Memory B cell (primary cell): ENCODE measurements at places on chromosomes 13 and 19.
A peak's percentile ranks its signal among the peaks of the same experiment; 100 is the strongest.

DNA sequence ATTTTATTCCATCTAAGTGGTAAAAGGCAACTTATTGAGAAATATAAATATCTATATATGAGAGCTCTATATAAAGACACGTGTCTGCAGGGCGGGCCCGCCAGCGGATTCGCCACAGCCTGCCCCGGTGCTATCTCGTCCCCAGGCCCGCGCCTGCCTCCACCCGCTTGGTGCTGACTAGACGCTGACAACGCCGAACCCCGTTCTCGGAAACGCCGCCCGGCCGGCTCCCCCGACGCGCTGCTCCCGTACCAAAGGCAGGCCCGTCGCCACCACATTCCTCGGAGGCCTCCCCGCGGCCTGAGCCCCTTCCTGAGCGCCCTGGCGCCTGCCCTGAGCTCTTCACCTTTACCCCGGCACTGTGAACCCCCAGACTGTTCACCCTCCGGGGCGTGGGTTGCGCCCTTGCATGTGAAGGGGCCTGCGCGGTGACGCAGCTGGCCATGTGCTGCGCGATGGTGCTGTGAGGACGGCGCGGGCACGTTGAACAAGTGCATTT lies 6.0 kb downstream of the PLEKHJ1 start:
- no peak for DNase-seq

- no peak for DNase-seq
Observed at GRCh38 chr13:46124967-46125933, 20.4 kb upstream of the CPB2 start.

DNA sequence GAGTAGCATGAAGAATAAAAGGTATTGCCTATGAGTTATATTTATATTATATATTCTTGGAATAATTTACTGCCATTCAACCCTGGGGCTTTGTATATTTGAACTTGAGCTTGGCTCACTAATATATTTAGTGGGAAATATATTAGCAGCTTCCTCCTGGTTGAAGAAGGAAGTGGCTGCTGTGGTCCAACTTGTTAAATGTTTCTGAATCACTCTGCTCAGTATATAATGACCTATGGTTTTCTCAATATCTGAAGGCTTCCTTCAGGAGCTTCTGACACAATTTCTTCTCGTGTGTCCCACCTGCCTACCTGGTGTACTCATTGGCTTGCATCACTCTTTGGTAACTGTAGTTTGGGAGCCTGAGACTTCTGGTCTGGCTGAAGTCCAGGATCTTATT lies 646.4 kb downstream of the TBC1D4 start:
- no peak for DNase-seq

GRCh38 chr19:37087110-37087509 lies 8.9 kb downstream of the ZNF420 start:
- DNase-seq = no peak

GRCh38 chr13:82803341-82803740 lies 1078.9 kb downstream of the SLITRK1 start:
- DNase-seq = no peak

GRCh38 chr19:35154525-35155406 lies at the start of gene FXYD5:
TSS of gene FXYD5 (plus strand) at chr19:35154735. CDS start at chr19:35155551, 816 bp downstream.
- no peak for DNase-seq

- no peak for DNase-seq
Observed at GRCh38 chr13:102452836-102453235, 51.0 kb upstream of the FGF14 start.

- DNase-seq = no peak
Observed at GRCh38 chr13:105370011-105370650, 1165.3 kb downstream of the EFNB2 start.

DNA sequence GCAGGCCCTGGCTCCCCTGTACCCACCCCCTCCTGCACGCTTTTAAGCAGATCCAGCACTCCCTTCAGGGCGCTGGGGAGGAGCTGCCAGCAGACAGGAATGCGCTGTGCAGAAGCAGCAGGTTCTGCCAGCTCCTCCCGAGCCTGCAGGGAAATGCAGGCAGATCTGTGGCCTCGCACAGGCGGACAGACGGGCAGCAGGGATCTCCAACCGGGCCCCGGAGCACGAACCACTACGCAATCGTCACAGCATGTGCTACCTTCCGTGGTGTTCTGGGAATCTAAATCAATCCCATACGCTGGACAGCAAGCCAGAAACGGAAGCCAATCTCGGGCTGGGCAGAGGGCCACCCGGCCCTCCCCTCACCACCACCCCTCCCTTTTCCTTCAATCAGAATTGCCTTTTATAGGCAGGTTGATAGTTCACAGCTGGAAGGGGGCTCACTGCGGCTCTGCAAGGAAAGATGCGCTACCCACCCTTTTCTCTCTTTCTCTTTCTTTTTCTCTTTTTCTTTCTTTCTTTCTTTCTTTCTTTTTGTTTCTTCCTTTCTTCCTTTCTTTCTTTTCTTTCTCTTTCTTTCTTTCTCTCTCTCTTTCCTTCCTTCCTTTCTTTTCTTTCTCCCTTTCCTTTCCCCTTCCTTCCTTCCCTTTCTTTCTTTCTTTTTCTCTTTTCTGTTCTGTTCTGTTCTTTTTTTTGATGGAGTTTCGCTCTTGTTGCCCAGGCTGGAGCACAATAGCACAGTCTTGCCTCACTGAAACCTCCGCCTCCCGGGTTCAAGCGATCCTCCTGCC lies 99.9 kb downstream of the GNG7 start:
- no peak for DNase-seq

- no peak for DNase-seq
Observed at GRCh38 chr19:49514151-49514550, 1.7 kb downstream of the FCGRT start.

DNA sequence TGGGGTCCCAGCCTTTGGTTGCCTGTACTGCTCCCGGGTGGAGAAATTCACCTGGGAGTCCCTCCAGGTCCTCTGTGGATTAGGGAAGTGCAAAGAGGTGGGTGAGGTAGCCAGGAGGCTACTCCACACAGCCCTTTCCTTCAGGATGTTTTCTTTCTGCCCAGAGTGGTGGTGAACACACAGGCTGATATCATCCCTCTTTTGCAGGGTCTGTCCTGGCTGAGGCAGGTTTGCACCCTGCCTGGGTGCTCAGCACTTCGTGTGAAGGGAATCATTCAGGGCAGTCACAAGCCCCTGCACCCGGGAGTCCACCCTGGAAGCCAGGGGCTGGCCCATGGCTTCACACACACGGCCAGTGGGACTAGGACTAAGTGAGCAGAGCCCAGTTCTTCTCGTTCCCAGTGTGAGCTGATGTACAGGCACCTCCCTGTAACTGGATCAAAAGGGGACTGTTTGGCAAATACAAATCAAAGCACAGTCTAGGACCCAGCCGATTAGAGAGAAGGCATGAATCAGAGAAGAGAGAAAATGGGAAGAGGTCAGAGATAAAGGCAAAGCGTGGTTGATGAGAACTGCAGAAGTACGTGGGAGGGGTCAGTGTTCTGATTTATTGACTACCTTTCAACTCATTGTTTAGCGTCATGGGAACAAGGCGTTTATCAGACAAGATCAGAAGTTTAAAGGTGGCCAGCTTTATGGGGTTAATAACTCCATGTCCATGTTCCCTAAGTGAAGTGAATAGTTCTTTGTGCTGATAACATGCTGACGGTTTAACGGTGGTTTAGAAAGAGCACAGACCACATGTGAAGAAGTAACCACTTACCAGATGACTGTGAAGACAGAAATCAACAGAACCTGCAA lies 30.4 kb upstream of the SPATA13 start:
- no peak for DNase-seq

GRCh38 chr13:30329009-30329585 lies 21.7 kb upstream of the KATNAL1 start:
- no peak for DNase-seq

GRCh38 chr19:39701291-39701690 lies 3.0 kb upstream of the LGALS14 start:
- no peak for DNase-seq

GRCh38 chr13:40283666-40284065 lies 382.8 kb downstream of the FOXO1 start:
- DNase-seq = no peak

- peak; percentile 71 for DNase-seq
Observed at GRCh38 chr19:3304871-3305423, 61.4 kb upstream of the NFIC start.

- DNase-seq = no peak
Observed at GRCh38 chr13:80962855-80963254, 621.9 kb upstream of the SPRY2 start.

- DNase-seq = no peak
Observed at GRCh38 chr13:42056583-42056982, 8.1 kb downstream of the DGKH start.

- no peak for DNase-seq
Observed at GRCh38 chr13:112392719-112393118, 16.6 kb downstream of the SPACA7 start.

- DNase-seq = no peak
Observed at GRCh38 chr13:21362741-21363140, 96.4 kb downstream of the ZDHHC20 start.

GRCh38 chr13:71703138-71703537 lies 163.9 kb downstream of the DACH1 start:
- no peak for DNase-seq

DNA sequence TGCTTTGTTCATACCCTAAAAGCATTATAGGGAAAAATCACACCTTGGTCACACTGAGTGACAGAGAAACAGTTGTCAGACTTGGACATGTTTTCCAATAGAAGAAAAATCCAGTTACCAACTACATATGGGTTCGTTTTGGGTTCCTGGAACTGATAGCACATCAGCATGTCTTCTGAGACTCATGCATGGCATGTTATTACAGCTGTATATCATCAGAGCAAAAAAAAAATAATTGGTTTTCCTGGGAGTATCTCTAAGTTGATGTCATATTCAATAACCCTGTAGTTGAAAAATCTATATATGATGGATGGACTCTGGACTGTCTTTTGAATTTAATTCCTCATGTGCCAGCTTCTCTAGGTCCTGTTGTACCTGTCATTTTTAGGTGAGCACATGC lies 211.6 kb downstream of the DNAJC15 start:
- DNase-seq = no peak

- no peak for DNase-seq
Observed at GRCh38 chr13:87208636-87209035, 462.5 kb upstream of the SLITRK5 start.

- DNase-seq = no peak
Observed at GRCh38 chr13:29791997-29792780, 58.2 kb downstream of the UBL3 start.

- peak; percentile 67 for DNase-seq
Observed at GRCh38 chr19:17125728-17126677, 50.4 kb downstream of the MYO9B start.

DNA sequence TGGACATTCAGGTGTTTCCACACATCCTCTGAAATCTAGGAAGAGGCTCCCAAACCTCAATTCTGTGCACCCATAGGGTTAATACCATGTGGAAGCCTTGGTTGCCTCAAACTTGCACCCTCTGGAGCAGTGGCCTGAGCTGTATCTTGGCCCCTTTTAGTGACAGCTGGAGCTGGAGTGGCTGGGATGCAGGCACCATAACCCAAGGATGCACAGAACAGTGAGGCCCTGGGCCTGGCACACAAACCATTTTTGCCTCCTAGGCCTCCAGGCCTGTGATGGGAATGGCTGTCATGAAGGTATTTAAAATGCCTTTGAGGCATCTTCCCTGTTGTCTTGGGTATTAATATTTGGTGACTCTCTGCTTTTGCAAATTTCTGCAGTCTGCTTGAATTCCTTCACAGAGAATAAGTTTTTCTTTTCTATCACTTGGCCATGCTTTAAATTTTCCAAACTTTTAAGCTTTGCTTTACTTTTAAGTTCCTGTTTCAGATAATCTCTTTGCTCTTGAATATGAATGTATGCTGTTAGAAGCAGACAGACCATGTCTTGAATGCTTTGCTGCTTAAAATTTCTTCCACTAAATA lies 1594.5 kb upstream of the PCDH20 start:
- no peak for DNase-seq

DNA sequence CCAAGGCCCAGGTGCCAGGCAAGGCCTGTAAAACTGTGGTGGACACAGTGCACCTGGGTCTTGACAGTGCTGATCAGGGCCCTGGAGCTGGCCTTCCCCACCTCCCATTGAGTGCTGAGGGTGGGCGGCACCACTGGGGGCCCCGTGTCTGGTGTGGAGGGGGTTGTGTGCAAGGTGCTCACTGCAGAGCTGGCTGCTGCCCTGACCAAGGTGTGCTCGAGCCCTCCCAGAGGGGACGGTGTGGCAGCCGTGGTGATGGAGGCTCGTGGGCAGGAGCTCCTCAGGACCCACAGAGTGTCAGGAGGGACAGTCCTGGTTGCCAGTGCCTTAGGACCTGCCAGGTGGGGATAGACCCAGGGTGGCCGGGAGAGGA lies 23.0 kb downstream of the ATP4B start:
- no peak for DNase-seq

- no peak for DNase-seq
Observed at GRCh38 chr13:93577105-93577504, 350.5 kb downstream of the GPC6 start.

DNA sequence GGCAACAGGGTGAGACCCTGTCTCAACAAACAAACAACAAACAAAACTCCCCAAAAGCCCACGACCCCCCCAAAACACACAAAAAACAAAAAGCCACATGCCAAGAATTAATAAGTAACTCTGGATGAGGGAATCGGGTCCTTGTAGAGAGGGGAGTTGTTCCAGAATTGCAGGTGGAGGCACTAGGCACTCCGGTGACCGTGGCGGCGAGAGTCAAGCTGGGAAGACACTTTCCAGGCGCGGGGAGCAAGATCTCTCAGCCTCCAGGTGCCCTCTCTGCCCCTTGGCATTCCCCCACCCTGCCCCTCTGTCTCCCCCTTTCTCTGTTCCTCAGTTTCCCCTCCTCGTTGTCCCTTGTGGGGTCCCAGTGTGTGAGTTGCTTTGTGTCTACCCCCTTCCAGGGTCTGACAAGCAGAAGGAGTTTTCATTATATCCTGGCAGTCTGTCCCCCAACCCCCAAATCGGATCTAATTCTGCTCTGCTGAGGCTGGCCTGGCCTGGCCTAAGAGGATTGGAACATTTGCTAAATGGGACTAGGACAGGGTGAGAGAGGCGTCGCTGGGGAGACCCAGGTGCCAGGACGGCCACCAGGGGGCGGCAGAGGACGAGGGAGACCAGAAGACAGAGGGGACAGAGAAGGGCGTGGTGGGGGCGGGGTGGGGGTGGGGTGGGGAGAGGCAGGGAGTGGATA lies 8.3 kb upstream of the CRX start:
- DNase-seq = peak; percentile 54

DNA sequence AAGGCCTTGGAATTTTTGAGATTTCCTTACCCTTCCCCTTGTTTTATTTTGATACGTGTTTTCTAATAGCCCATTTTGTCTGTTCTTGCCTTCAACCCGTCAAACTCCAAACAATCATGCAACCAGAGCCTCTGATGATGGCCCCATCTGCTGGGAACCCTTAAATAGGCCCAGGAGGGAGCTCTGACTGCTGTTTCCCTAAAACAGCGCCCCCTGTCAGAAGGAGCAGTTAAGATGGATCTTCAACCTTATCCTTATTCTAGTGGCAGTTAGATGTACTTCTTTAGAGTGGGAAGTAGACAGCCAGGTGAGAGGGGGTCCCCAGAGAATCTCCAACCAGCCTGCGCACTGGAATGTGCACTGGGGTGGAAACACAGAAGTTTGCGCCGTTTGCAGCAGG lies 1031.0 kb upstream of the PCDH9 start:
- no peak for DNase-seq

GRCh38 chr13:74128156-74128767 lies 5.9 kb downstream of the KLF12 start:
- no peak for DNase-seq
